ENCODE measurements at places on chromosomes 7 and 10. TPM values are rescaled to one million over a fixed set of nuclear protein-coding genes. Genes with fewer than 3 reads are reported as not detected.

The CDH23 gene
- total RNA-seq, result 4.3 TPM

The ELMO1 gene
- total RNA-seq, result 15.3 TPM

The TEX36 gene
- not detected for total RNA-seq

The VWDE gene
- 0.11 TPM for total RNA-seq

The CLDN4 gene
- total RNA-seq, result 0.52 TPM

The DYNC1I1 gene
- 3.5 TPM for total RNA-seq

The PHTF2 gene
- total RNA-seq, result 43.1 TPM

The TRPV5 gene
- total RNA-seq, result not detected

The SPDYE2 gene
- total RNA-seq, result not detected

The VSTM4 gene
- total RNA-seq, result 20.1 TPM

The SUN3 gene
- not detected for total RNA-seq

The OR2A7 gene
- total RNA-seq, result 1.9 TPM

The RASA4B gene
- 2.4 TPM for total RNA-seq

The PRKG1 gene
- 16.5 TPM for total RNA-seq

The PNLIPRP2 gene
- not detected for total RNA-seq

The GPNMB gene
- 218 TPM for total RNA-seq

The OR2A5 gene
- total RNA-seq, result not detected

The C10orf105 gene
- total RNA-seq, result 2.9 TPM
